ENCODE measurements at places on chromosomes 13 and 19.

GRCh38 chr13:81116461-81117282 lies 775.7 kb upstream of the SPRY2 start:
- no peak for DNase-seq

- DNase-seq: no peak
Observed at GRCh38 chr13:78420814-78421213, 182.5 kb downstream of the POU4F1 start.

DNA sequence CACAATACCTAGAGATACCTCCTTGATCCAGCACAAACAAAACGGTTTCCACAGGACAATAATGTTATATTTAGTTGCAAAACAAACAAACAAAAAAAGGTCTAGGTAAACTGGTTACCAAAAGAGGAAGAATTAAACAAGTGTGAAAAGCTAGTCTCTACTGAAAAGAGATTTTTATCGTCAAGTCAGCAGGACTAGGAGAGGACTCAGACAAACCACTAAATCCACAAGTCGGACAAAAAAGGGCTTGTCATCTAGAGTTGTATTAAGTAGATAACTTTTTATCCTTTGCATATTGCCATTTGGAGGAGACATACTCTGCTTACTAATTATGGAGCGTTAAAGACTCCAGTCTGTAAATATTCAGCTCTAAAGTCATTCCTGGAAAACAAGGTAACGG lies 9.9 kb upstream of the KPNA3 start:
- DNase-seq: no peak

GRCh38 chr13:28041031-28041461 lies 52.6 kb upstream of the URAD start:
- no peak for DNase-seq

GRCh38 chr19:17999684-18000479 lies 8.1 kb upstream of the ARRDC2 start:
- DNase-seq: no peak

- DNase-seq: no peak
Observed at GRCh38 chr19:18440415-18440877, 2.5 kb upstream of the ISYNA1 start.

DNA sequence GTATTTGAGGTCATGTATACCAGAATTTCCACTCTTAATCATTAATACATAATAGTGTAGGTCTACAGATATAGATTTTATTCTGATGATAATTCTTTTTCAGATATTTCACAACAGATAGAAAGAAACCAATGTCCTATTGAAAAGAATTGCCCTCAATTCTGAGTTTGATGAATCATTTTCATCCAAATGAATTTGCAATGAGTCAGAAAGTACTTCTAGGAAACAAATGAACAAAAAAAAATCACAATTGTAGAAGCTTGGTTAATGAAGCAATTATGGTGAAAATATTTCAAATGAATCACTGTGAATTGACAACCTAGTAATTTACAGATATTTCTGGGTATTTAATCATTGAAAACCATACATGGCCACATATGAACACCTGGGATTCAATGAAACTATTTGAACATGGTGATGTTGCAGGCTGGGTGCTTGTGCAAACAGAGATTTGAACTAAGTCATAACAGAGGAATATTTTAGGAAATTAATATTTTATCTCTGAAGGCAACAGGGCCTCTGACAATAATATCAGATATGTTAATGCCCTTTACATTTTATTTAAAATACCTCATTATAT lies 360.9 kb downstream of the SLITRK5 start:
- no peak for DNase-seq

GRCh38 chr19:38564981-38565690 lies 52.6 kb downstream of the MAP4K1 start:
- no peak for DNase-seq

DNA sequence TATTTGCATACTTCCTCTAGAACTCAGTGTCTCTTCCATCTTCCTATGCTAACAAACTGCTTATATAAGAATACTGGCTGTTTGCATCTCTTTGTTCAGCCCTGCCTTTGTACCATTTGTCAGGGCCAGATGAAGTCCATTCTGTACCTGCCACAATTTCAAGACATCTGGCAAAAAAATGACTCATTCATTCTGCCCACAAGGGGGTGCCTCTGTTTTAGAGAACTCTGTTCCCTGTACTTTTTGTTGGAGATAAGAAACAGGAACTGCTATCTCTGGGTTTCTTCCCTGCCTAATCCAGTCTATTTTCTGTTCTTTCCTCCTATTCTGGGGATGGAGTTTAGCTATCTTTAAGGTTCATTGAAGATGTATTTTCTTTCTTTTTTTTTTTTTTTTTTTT lies 23.0 kb downstream of the ZNF568 start:
- no peak for DNase-seq

- no peak for DNase-seq
Observed at GRCh38 chr19:40719414-40719894, 2.5 kb downstream of the ITPKC start.

- no peak for DNase-seq
Observed at GRCh38 chr13:32079587-32079986, 48.0 kb downstream of the FRY start.

DNA sequence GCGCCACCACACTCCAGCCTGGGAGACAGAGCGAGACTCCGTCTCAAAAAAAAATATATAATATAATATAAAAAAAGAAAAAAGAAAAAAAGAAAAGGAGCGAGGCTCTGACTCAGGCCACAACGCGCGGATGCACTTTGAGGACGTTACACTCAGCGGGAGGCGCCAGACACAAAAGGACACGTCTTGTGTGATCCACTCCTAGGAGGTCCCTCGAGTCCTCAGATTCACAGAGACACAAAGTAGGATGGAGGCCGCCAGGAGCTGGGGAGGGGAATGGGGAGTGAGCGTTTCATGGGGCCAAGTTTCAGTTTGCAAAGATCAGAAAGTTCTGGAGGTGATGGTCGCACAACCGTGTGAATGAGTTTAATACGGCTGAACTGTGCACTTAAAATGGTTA lies 8.5 kb upstream of the ABHD17A start:
- DNase-seq: no peak

- no peak for DNase-seq
Observed at GRCh38 chr13:76091076-76091475, 454.9 kb downstream of the LMO7 start.

DNA sequence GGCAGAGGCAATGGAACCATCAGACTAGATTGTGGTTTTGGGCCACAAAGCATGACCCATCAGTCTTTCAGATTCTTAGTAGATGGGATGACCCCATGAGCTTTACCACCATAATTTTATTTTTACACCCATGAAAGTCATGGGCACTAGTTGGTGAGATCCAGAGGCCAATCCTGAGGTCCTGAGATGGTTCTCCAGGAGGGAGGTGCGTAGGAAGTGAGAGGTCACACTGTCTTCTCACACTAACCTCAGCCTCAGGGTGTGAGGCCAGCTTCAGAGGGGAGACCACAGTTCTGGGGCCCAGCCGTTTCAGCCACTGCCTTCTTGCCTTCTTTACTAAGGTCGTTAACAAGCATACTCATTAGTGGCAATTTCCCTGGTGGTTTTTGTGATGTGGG lies 106.4 kb downstream of the AKAP11 start:
- no peak for DNase-seq

DNA sequence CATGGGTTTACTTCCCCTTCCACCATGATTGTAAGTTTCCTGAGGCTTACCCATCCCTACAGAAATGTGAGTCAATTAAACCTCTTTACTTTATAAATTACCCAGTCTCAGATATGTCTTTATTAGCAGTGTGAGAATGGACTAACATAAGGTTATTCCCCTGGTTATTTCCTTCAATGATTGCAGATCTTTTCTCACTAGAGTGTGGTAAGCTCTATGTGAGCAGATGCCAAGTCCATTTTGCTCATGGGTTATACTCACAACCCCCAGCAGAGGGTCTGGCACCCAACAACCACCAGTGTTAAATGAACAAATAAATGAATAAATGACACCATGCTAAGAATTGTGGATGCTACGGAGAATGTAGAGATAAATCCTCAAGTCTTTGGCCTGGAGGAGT lies 472.8 kb downstream of the LIG4 start:
- DNase-seq: no peak

DNA sequence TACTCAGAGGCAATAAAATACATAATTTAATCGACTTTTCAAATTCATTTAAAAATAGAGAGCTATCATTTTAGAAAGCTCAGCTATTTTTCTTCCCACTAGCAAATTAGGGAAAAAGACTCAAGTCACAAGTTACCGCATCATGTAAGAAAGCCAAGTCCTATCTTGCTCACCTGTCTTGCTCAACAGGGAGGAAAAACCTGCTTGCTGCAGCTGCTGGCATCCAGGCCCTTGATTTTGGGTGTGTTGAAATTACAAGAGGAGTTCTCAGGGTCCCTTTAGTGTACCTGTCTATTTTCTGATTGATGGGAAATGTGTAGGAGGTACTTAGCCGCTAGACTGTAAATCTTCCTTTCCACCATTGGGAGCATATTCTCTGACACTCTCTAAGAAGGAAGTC lies 22.2 kb downstream of the SLC10A2 start:
- no peak for DNase-seq

GRCh38 chr19:58007285-58007684 lies 4.7 kb upstream of the ZNF606 start:
- no peak for DNase-seq

GRCh38 chr19:6551607-6552450 lies 21.0 kb downstream of the TNFSF9 start:
- no peak for DNase-seq

DNA sequence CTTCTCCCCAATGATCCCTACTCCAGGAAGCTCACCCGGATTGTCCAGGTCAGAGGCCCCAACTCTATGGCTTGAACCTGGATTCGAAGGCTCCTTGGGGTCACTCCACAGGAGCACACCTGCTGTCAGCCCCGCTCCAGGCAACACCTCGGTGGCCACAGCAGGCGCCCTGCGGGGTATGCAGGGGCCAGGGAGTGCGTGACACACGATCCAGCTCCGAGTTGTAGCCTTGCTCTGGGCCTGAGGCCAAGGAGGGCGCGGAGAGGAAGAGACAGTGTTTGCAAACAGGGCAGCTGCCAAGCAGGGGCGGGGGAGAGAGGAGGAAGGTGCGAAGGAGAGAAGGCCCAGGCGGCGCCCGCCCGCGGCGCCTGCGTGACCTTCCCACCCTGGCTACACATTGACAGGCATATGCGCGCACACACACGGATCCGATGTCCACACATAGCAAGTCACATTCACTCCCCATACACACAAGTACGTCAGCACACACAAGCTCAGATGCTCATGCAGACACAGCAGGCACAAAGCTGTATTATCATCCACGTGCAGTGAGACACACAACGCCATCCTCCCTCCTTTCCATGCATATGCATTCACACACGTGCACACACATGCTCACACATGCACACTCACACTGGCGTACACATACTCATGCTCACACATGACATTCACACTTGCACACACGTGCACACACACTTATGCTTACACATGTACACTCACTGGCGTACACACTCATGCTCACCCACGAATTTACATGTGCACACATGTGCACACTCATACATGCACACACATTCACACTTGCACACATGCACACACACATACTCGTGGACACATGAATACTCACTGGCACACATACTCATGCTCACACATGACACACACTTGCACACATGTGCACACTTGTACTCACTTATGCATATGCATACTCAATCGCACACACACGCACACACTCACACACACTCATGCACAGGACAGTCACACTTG lies 10.4 kb downstream of the SBK2 start:
- DNase-seq: no peak

- DNase-seq: no peak
Observed at GRCh38 chr19:2827840-2828489, 8.3 kb downstream of the ZNF554 start.

DNA sequence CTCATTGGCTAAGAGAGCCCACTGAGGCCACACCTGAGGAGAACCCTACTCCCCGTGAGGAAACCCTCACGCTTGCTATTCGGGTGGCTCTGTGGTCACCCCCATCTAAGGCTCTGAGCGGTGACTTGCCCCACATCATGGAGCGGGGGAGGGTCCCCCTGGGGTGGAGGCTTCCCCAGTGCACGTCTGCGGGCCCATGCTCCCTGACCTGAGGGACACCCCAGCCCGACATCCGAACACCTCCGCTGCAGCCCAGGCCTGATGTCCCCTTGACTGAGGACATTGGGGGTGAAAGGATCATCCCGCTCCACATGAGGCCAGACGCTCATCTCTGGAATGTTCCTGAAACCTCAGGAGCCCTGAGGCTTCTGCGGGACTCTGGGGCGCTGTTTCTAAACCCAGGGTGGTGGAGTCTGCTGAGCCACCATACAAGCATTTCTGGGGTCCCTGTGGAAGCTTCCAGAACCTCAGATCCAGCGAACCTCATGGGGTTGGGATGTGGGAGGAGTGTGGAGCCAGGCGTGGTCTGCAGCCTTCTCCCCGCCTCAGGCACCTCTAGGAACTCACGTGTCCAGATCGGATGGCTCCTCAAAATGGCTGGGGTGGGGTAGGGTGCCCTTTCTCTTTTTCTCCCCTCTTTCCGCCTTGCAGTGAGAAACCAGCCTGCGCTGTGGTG lies 19.9 kb downstream of the TMED1 start:
- DNase-seq: no peak

- no peak for DNase-seq
Observed at GRCh38 chr13:106794117-106794516, 226.2 kb upstream of the ARGLU1 start.

- DNase-seq: no peak
Observed at GRCh38 chr19:56118666-56119581, 2.2 kb downstream of the ZNF787 start.

DNA sequence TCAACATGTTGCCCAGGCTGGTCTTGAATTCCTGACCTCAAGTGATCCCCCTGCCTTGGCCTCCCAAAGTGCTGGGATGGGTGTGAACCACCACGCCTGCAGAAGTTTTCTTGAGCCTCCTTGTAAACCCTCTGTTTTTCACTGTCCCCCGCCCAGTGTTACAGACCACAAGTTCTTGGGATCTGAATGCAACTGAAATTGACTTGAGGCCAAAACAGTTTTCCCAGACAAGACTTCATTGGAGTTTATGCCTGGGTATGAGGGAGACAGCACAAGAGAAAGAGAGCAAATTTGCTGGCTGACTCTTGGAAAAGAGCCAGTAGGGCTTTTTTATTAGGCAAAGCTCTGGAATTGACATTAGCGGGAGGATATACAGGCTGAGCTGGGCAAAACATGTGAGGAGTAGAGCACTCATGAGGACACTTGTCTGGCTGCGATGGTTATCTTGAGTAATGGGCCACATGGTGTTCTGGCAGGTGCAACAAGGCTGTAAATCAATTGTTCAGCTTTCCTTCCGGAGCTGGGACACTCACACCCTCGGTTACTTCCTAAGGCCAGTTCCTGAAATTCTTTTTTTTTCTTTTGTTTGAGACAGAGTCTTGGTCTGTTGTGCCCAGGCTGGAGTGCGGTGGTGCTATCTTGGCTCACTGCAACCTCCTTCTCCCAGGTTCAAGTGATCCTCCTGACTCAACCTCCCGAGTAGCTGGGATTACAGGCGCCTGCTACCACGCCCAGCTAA lies 12.7 kb upstream of the HNRNPL start:
- no peak for DNase-seq

- no peak for DNase-seq
Observed at GRCh38 chr13:108700422-108701170, 71.2 kb downstream of the MYO16 start.

DNA sequence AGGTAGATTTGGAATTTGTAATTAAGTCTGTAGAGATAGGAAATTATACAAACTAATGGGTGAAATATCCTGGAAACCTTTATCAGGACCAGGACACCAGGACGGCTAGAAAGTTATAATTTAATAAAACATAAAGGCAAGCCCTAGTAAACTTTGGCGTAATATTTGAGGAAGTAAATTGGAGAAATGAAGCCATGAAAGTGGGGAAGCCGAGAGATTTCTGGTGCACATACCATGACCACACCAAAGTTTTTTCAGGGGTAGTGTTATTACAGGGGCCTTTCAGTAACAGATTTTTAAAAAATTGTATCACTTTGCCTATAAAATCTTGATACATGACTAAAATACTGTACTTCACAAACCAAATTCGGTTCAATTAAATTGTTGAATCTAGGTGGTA lies 54.7 kb upstream of the URAD start:
- no peak for DNase-seq

Data from SK-N-MC (cell line).